ENCODE measurements at places on chromosomes 16 and 17.
A peak's percentile ranks its signal among the peaks of the same experiment; 100 is the strongest.

GRCh38 chr16:89352091-89352681, 134.7 kb downstream of the ZNF778 start:
- no peak for DNase-seq

DNA sequence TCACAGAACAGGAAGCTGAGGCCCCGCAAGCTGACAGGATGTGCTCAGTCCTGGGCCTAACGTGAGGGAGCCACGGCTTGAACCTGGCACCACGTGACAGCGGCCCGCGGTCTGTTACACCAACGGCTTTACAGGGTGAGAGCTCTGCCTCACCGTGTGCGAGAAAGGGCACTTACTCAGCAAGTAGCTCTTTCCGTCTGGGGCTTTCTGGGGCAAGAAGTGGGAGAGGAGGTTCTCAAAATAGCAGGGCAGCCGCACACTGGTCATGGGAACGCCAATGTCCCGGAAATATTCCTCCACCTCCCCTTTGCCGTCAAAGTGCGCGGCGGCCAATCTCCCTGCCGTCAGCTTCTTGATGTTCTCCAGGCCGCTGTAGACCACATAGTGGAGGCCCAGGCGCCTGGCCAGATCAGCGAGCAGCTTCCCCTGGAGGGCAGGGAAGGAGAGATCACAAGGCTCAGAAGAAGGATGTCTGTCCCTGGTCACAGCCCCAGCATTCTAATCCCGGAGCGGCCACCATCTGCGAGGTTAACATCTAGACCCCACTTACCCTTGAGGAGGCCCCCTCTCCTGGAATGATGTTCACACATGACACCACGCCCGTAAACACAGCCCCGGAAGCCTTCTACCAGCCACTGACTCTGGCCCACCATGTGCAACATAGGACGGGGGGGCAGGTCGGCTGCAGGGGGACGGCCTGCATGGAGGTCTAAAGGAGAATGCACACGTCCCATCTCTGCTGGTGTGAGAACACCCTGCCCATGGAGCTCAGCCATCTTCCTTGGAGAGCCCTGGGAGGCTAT, 8.2 kb downstream of the NMRAL1 start:
- no peak for DNase-seq

GRCh38 chr17:67054011-67054591, 9.7 kb downstream of the CACNG1 start:
- no peak for DNase-seq

GRCh38 chr16:14399378-14400284, 230.4 kb downstream of the PARN start:
- DNase-seq: no peak

- peak; percentile 17 for DNase-seq
These were observed 132.0 kb downstream of the COPRS start for GRCh38 chr17:31726980-31727427.

DNA sequence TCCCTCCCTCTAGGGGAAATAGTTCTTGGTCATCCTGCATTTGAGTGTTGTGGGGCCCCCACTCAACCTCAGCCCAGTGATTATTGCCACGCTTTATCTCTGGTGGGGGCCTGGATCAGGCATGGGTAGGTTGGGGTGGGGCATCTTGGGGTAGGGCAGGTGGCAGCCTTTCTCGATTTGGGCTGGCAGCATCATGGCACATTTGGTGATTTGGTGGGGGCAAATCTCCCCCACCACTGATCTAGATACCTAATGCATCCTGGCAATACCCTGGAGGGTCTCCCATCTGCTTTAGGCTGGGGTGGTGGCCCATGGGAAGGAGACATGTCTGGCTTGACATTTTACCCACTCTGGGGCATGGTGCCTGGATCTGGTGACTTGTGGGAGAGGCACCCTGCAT, 40.2 kb downstream of the NLRP1 start:
- DNase-seq: no peak

DNA sequence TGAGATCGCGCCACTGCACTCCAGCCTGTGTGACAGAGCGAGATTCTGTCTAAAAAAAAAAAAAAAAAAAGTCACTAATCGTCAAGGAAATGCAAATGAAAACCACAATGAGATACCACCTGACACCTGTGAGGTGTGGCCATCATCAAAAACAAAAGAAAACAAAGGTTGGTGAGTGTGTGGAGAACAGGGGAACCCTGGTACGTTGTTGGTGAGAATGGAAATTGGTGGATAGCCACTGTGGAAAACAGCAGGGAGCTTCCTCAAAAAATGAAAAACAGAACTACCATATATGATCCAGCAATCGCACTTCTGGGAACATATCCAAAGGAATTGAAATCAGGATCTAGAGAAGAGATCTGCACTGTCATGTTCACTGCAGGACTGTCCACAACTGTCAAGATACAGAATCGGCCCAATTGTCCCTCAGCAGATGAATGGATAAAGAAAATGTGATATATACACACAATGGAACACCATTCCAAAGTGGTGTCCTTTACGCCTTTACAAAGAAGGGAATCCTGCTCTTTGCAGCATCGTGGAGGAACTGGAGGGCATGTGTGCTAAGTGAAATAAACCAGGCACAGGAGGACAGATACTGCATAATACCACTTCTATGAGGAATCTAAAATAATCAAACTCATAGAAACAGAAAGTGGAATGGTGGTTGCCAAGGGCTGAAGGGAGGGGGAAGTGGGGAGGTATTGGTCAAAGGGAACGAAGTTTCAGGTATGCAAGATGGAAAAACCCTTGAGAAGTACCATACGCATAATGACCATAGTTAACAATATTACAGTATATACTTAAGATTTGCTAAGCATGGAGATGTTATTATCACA, 63.5 kb upstream of the PLCG2 start:
- no peak for DNase-seq

DNA sequence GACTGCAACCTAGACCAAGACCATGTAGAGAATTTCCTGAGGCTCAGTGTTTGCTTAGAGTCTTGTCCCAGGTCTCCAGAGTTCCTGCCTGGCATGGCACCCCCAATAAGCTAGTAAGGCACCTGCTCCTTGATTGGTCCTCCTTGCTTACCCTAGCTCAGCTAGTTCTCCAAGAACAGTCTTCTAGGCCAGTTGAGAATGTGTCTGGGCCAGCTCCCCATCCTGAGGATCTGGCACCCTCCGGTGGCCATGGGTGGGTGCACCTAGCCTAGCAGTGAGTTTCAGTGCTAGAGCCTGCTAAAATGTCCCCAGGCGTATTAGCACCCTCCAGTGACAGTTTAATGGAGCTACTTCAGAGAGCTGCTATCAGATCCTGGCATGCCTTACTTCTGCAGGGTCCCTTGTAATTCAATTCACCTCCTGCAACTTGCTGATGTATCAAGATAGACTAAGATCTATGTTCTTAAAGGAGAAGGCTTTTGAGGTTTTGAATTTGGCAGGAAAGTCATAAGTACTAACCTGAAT, 44.4 kb upstream of the MED13 start:
- DNase-seq: peak; percentile 42

DNA sequence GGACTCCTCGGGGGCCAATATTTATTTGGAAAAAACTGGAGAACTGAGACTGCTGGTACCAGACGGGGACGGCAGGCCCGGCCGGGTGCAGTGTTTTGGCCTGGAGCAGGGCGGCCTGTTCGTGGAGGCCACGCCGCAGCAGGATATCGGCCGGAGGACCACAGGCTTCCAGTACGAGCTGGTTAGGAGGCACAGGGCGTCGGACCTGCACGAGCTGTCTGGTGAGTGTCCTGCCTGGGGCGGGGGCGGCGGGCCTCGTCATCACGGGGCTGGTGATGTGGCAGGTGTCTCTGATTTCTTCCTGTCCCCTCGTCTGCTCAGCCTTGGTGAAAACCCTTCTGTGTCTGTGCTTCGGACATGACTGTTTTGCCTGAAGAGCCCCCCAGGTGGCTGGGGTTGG, 5.7 kb downstream of the METRNL start:
- DNase-seq: no peak

- DNase-seq: peak; percentile 78
These were observed at the start of gene PLA2G15 for GRCh38 chr16:68244903-68245853. Gene PLA2G15, plus strand, starts transcription at chr16:68245373. Its CDS starts 54 bp downstream, at chr16:68245427.

DNA sequence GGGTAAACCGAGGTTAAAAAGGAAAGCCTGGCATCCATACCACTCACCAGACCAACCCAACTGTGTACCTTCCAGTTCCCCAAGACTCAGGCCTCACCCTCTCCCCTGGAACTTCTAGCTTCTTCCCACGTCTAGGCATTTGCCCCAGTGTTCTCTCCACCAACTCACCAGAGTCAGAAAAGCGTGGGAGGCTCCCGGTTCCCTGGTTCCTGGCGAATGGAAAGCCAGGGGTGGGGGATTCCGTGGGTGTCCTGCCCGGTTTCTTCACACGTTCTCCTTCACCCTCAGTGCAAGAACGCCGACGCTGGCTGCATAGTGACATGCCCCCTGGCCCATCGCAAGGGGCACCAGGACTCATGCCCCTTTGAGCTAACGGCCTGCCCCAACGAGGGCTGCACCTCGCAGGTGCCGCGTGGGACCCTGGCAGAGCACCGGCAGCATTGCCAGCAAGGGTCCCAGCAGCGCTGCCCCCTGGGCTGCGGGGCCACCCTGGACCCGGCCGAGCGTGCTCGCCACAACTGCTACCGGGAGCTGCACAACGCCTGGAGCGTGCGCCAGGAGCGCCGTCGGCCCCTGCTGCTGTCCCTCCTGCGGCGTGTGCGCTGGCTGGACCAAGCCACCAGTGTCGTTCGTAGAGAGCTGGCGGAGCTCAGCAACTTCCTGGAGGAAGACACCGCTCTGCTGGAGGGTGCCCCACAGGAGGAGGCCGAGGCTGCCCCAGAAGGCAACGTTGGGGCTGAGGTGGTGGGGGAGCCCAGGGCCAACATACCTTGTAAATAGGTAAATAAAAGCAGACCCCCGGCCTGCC, 1.7 kb downstream of the RNF151 start:
- no peak for DNase-seq

DNA sequence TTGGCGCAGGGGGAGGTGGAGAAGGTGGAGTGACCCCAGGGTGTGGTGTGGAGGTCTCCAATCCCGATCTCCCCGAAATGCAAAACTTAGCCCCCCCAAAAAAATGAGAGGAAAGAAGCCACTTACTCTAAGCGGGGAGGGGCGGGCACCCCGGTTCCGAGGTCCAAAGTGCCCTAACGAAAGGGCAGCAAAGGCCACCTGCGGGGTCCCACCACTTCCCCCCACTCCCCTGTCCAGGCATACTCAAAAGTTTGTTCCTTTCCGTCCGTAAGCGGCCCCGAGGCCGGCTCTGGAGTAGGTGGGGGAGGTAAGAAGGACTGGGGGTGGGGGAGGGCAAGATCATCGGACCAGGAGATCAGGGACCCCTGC, 1.1 kb downstream of the TOX3 start:
- no peak for DNase-seq

- peak; percentile 29 for DNase-seq
These were observed 19.0 kb upstream of the MON1B start for GRCh38 chr16:77171745-77172635.

DNA sequence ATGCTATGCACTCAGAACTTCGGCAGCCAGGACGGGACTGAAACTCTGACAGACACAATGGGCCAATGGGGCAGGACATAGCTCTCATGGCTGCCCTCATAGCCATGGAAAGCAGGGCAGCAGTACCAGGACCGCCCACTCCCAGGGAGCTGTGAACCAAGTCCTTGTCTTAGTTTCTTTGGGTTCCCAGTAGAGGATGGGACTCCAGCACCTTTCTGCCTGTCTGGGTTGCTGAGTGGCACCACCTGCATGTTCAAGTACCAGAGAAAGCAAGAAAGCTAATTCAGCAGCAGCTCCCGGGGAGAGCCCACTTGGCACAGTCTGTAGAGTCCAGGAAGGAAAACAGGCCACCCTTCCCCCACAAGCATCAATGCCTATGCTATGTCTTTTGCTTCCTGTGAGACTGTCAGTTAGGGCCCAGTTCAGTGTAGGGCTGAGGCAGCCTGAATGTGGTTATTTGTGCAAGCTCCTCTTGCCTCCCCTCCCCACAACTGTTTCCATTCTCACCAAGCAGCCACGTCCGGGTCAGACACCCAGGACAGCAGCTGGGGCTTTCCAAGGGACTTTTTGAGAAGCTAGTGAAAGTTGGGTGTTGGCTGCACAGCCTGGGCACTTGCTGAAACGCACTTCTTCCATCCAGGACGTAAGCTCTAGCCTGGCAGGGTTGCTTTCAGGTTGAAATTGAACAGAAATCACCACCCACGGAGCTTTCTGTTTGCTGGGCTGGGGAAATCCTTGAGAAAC, 7.8 kb downstream of the SUPT4H1 start:
- DNase-seq: no peak

GRCh38 chr16:53672461-53672860, 31.2 kb downstream of the RPGRIP1L start:
- no peak for DNase-seq

DNA sequence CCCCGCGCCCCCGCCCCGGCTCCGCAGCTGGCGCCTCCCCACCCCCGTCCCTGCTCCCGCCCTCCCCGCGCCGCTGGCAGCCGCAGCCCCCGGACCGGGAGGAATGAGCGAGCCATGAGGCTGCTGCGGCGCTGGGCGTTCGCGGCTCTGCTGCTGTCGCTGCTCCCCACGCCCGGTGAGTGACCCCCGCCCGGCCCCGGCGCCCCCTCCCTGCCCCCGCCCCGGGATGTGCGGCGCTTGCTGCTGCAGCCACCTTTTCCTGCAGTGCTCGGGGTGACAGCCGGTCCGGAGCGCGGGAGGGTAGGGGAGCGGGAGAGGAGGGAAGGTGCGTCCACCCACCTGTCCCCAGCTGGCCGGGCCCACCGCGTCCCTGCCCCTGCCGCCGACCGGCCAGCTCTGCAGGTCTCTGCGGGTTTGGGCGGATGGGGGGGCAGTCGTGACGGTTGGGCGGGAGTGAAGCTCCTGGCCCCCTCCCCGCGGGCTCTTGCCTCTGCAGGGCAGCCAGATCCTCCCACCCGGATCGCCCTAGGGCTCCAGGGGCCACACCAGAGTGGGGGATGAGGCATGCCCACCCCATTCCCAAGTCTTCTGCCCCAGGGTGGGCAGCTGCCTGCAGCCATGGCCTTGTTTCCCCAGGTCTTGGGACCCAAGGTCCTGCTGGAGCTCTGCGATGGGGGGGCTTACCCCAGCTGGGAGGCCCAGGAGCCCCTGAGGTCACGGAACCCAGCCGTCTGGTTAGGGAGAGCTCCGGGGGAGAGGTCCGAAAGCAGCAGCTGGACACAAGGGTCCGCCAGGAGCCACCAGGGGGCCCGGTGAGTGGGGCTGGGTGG, 513 bp downstream of the ADAM11 start:
- no peak for DNase-seq

DNA sequence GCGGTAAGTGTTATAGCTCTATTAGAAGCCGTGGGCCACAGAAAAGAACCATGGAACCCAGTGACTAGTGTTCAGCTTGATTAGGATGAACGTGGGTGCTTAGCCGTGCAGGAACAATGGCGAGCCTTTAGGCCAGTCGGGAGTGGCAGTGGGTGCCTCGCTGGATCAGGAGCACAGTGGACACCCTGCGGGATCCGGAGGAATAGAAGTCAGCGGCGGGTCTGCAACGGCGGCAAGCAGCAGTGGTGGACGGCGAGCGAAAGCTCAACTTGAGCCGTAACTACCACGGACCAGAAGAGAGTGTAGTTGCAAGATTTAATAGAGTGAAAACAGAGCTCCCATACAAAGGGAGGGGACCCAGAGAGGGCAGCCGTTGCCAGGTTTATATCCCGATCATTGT, 37.3 kb upstream of the CDH15 start:
- no peak for DNase-seq

DNA sequence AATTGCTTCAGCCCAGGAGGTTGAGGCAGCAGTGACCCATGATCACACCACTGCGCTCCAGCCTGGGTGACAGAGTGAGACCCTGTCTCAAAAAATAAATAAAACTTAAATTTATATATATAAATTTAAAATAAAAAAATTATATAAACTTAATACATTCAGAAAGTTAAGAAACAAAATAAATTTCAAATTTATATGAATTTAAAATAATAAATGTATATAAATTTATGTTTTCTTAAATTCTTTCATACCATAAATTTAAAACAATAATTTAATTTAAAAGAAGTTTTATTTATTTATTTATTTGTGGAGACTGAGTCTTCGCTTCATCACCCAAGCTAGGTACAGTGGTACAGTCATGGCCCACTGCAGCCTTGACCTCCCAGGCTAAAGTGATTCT, 20.2 kb downstream of the LYRM1 start:
- DNase-seq: no peak

All from AG09309 (cell line).